ENCODE measurements at places on chromosomes 3 and 15.

GRCh38 chr3:161415506-161416231 is 44.4 kb upstream of the SPTSSB start:
- no peak for DNase-seq

GRCh38 chr3:122576174-122576940 is 1.1 kb upstream of the PARP15 start:
- peak; percentile 24 for DNase-seq

DNA sequence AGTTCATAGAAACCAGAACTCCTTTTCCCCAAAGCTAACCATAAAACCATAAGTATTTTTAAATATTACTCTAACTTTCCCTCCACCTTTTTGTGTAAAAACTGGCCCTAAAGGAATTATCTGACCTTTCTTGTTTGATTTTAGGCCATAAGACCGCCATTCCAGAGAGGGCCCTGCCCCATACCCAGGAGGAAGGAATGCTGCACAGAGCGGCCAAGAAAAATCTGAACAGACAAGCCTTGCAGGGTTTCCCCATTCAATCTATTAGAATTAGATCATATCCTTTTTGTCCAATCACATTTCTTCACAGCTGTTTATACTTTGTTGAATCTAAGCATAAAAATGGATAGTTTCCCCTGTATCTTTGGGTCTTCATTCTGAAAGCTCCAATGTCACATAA is 97.1 kb downstream of the B3GALNT1 start:
- no peak for DNase-seq

DNA sequence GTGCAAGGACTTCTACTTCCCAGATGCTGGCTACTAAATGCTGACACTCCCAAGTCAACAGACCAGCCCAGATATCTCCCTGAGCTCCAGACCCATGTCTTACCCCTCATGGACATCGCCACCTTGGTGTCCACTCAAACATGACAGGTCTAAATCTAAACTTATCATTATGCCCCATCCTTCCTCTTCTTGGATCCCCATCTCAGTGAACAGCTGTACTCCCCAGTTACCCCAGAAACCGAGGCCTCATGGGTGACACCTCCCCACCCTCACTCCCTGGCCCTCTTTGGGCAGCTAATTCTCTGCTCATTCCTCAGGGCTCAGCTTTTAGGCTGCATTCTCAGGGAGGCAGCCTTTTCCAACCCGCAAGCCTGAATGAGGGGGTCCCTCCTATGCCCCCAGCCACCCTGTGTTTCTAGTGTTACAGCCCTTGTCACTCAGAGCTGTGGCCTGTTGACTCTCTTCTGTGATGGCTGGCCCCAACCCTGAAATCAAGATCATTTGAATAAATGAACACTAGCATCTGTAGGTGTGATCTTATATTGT is 5.4 kb downstream of the EHD4 start:
- no peak for DNase-seq

GRCh38 chr3:45666757-45667431 is 22.3 kb upstream of the SACM1L start:
- no peak for DNase-seq

DNA sequence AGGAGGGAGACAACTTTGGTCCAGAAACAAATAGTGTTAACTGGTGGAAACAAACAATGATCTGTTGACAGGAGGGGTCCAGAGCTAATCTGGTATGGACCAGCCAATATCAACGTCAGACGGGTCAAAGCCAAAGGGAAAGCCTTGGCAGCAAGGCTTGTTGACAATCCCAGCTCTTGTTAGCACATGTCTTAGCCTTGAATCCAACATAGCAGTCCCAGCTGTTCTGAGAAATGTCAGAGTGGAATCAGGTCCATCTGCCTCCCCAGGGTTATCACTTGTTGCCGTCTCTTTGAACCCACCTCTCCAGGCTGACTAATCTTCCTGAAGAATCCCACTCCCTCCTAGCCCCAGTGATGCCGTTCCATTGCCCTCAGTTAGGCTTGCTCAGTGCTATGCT is 404.6 kb upstream of the MCTP2 start:
- DNase-seq: no peak

- DNase-seq: no peak
Observed at GRCh38 chr3:178382449-178383061, 153.7 kb upstream of the KCNMB2 start.

GRCh38 chr3:167350245-167350862 is 29.7 kb downstream of the ZBBX start:
- no peak for DNase-seq

- no peak for DNase-seq
Observed at GRCh38 chr3:38643090-38643489, 6.4 kb downstream of the SCN5A start.

- no peak for DNase-seq
Observed at GRCh38 chr3:31592764-31593163, 60.0 kb downstream of the STT3B start.

GRCh38 chr3:106329521-106329920 is 460.7 kb upstream of the CBLB start:
- no peak for DNase-seq

- DNase-seq: no peak
Observed at GRCh38 chr3:94299716-94300115, 236.9 kb downstream of the NSUN3 start.

GRCh38 chr15:68676011-68676605 is 97.3 kb downstream of the CORO2B start:
- DNase-seq: no peak

GRCh38 chr3:194871864-194872668 is 186.4 kb downstream of the FAM43A start:
- no peak for DNase-seq

DNA sequence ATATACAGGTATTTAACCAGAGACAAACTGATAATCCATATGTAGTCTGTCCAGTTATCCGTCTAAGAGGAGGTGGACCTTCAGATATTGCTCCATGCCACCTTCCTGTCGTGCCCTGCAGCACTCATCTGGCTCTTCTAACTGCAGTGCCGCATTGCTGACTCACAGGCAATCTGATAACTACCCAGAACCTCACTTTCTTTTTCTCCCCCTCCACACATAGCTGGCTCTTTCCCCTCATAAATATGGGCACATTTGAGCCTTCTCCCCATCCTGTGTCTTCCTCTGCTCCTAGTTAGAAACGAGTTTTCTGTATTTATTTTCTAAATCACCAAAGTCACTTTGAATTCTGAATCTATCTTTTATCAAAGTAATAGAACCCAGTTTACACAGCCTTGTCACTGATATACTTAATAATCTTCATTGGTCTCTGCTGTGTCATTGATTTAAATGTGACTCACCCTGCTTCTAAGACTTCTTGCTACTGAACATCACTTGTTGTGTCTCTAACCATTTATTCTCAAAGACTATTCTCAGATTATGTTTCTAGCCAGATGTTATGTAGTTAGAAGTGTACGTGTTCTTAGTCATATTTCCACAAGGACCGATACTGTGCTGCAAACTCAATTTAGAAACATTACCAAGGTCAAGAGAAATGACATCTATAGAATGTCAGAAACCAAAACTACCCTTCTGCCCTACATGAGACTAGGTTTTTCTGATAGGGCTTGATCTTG is 17.4 kb upstream of the KCNMB2 start:
- no peak for DNase-seq

- DNase-seq: no peak
Observed at GRCh38 chr3:148625095-148625736, 72.5 kb upstream of the AGTR1 start.

DNA sequence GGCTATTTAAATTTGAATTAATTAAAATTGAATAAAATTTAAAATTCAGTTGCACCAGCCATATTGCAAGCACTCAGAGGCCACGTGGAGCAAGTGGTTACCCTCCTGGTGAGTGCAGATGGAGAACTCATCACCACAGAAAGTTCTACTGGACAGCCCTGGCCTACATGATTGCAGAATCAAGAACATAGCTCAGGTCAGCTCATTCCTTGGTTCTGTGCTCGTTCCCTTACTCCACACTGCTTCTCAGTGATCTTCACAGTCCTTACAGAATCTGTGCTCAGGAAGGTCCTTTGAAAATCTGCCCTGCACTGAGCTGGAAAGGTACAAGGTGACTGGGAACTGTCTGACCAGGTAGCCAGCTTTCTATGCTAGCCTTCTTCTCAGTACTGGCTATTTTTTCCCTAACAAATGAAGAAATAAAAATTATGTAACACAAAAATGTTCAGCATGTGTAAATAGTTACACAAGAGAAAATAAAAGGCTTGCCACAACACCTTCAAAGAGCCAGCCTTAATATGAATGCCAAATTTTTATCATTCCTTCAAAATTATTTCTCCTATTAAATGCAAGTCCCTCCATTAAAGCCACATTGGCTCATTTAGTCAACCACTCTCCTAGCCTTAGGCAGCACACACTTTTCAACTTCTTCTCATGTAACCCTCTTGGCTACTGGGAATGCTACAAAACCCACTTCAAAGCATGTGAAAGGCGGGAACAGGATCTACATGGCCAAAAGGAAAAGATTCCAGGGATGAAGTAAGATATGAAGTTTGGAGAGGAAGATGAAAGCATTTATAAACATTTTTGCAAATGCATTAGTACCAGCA is 326.4 kb upstream of the WNT5A start:
- DNase-seq: no peak

DNA sequence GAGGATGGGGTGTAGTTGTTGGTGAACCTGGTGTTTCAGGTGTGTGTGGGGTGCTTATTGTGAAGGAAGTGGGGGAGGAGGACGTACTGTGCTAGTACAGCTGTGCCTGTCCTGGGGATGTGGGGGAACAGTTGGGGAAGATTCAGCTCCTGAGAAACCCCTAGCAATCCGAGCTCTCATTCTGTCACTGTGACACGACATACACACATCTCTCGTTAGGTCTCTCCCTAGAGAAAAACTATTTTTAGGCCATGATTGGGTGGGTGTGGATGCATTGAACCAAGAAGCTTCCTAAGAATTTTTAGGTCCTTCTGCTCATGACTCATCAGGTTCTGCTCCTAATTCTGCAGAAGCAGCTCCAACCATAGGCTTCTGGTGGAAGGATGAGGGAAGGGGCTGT is 54.3 kb downstream of the SLC30A4 start:
- DNase-seq: no peak

GRCh38 chr3:164095279-164095678 is 983.0 kb downstream of the SI start:
- no peak for DNase-seq

- DNase-seq: no peak
Observed at GRCh38 chr3:94234177-94234788, 171.4 kb downstream of the NSUN3 start.

GRCh38 chr15:100691321-100691720 is 88.9 kb downstream of the ASB7 start:
- DNase-seq: no peak

DNA sequence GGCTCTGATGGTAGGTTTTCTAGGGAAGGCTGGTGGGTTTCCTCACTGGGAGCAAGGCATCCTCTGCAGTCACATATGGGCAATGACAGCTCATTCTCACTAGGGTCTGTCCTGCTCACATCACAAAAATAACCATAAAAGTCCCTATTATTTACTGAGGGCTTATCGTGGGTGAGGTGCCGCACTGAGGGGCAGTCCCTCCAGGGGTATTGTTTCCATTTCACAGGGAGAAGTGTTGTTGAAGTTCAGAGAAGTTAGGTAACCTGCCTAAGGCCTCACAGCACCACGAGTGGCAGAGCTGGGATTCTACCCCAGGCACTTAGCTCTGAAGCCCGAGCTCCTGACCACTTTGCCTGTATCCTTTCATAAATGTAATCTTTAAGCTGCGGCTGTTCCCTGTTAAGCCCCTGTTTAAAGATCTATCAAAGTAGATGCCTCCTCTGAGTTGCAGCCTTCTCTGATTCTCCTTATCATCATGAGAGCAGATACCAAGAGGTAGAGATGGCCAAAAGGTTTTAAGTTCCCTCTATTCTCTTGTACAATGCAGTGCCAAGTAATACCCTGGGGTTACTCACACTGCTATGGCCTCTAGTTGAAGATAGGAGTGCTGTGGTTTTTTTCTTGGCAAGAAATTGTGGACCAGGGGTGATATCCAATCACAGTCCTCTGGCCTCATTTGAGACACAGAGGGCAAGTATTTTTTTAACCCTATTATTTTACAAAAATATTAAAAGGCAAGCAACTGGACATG is 107.0 kb downstream of the RPLP1 start:
- no peak for DNase-seq

GRCh38 chr3:160808838-160809237 is 52.8 kb downstream of the PPM1L start:
- DNase-seq: no peak

DNA sequence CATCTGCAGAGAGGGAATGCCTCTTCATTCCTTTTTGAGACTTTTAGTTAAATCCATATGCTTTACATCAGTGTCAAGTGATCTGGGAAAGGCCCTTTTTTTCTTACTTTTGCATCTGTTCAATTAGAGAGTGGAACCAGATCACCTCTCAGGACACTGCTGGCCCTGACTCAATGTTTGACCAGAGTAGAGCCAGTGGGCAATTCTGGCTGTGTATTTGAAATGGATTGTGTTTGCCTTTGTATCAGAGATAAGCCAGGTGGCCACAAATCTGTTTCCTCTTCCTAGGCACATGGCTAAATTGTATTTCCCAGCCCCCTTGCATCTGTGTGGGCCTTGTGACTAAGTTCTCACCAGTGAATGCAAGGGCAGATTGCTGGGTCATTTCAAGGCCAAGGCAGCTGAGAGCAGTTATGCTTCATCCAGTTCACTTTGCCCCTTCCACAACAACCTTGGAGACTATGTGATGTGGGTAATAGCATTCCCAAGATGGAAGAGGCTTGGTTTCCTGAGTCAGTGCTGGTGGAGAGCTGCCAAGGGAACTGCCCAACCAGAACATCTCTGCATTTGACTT is 75.6 kb upstream of the CACNA2D3 start:
- no peak for DNase-seq

- DNase-seq: no peak
Observed at GRCh38 chr3:114444216-114444615, 150.4 kb downstream of the TIGIT start.

GRCh38 chr3:114362815-114363214 is 69.0 kb downstream of the TIGIT start:
- no peak for DNase-seq

GRCh38 chr15:59885832-59886231 is 118.3 kb upstream of the FOXB1 start:
- DNase-seq: no peak

DNA sequence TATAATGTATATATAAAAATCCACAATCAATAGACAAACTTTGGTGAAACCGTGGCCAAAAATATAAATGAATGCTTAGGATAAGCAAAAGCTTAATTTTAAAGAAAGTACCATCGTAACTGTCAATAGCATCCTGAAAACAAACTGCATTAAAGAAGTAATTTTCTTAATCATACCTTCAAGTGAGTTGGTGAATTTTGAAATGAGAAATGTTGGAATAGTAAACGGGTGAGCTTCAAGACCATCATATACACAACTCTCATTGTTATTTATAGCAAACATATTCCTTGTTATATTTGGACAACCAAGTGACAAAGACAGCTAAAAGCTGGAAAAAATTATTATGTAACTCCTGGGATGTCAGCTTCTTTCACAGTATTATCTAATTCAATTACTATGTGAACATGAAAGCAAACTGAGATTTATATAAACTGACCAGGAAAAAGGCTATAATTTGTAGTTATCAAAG is 3.7 kb downstream of the DAZL start:
- no peak for DNase-seq

Measured in stimulated activated CD4-positive, alpha-beta T cell treated with anti-CD3 and anti-CD28 coated beads, Interleukin-4, amount 100 ng/mL, for 4 hours (primary cell).